Fibroblast of pulmonary artery (primary cell): ENCODE measurements at places on chromosomes 2 and 18.
A peak's percentile ranks its signal among the peaks of the same experiment; 100 is the strongest.

GRCh38 chr2:137507237-137507636, 457.0 kb upstream of the HNMT start:
- no peak for DNase-seq

- peak; percentile 37 for DNase-seq
Observed at GRCh38 chr2:26251893-26252292, 7.2 kb downstream of the HADHB start.

DNA sequence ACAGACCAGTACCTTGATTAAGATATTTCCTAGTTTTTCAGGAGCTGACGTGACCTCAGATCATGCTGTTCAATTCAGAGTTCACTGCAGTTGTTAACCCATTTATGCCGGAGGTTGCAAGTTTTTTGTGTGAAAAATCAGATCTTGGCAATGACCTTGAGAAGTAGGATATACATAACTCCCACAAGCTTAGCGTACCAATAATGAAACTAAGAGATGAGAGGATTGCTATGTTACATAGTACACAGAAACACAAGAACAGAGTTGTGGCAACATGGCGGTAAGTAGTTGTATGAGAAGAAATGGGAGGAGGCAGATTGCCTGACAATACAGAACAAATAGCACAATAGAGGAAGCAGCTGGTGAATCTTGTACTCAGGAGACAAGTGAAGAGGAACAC, 39.1 kb downstream of the PPIG start:
- no peak for DNase-seq

GRCh38 chr2:106781196-106781595, 104.8 kb downstream of the ST6GAL2 start:
- DNase-seq = no peak

- DNase-seq = no peak
Observed at GRCh38 chr2:96517079-96517478, 11.9 kb upstream of the NEURL3 start.

DNA sequence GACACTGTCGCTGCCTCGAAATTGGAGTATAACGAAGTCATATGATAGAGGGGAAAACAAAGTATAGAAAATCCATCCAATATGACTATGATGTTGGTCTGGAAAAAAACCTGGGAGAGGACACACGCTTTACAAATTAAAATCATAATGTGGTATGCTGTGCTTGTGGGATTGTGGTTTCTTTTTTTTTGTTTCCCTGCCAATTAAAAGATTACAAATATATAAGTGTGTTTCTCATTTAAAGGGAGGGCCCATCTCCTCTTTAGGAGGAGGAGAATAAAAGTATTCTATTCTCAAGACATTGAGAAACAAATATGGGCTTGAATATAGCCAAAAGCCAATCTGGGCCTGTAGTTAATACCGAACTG, 86.6 kb downstream of the EPHA4 start:
- no peak for DNase-seq

DNA sequence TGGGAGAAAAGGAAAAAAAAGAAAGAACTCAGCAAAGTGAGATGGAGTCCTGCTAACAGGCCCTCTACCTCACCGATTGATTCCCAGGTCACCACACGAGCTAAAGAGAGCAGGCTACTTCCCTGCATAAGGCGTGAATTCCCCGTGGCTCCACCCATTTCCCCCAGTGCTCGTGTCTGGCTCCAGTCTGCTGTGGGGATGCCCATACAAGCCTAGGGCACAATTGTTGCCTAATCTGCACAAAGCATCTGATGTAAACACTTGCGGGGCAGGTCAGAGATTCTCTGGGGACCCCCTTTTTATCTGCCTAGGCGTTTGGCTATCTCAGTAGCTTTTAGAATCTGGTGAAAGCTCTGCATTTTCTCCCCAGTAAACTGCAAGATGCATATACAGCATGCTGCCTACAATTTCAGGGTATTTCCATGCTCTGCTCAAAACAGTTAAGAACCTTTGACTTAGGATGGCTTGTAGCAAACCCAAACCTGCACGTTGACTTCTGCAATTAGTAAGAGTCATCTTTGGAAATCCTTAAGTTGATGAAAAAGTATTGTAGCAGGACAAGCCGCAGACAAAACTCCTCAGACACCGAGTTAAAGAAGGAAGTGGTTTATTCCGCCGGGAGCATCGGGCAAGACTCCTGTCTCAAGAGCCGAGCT, 34.8 kb downstream of the MYO3B start:
- no peak for DNase-seq

GRCh38 chr2:22812065-22812680, 572.8 kb upstream of the KLHL29 start:
- DNase-seq = no peak

DNA sequence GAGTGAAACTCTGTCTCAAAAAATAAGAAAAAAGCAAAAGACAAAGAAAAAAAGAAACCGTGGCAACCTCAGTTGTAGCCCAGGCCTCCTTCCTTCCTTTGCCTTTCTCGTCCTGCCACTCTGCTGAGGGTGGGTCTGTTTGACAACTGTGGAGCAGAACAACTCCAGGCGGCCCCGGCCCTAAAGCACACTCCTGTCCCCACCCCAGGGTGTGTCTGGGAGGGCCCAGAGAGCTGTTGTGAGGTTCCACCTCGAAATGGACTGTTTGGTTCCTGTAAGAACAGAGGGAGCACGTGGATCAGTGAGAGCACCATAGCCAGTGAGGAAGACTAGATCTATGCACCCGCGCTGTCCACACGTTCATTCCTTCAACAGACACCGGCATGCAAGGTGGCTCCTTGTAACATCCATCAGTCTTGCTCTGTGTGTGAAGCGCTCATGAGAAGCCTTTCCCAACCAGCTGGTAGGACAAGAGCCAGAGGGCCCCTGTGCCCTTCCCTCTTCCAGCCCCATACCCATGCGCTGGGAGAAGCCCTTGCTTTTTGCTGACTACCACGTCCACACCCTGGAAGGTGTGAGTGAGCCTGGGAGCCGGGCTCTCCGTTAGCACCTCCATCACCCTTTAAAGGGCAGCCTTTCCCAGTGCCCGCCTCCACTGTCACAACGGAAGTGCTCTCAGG, 61.6 kb downstream of the SOWAHC start:
- DNase-seq = no peak

- no peak for DNase-seq
Observed at GRCh38 chr2:24926220-24926601, 6.2 kb upstream of the ADCY3 start.

DNA sequence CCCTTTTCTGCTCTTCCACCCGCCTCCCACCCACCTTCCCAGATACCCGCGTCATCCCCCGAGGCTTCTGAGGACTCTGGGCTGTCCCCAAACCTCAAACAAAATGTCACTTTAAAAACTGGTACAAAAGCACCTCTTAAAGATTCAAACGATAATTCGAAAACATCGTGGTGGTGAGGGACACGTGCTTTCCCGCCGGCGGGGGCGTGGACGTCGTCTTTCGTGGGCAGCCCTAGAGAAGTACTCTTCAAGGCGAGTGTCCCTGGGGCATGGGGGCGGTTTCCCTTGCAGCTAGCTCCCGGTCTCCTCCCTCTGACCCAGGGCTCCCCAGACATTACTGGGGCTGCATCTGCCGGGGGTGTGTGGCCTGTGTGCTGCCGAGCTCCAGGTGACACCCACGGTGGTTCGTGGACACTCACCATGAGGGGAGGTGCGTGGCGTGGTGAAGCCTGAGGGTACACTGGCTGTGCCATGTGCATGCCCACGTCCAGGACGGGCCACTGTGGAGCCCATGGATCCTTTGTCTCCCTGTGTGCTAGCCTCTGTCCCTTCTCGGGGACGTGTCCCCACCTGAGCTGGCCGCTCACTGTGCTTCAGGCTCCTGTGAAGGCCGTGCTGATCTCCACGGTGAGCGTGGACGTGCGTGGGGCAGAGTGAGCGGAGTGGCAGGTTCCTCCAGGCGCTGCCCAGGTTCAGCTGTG, 117.8 kb downstream of the NFATC1 start:
- DNase-seq = no peak

GRCh38 chr2:3179208-3179607, 198.4 kb downstream of the EIPR1 start:
- no peak for DNase-seq

- DNase-seq = no peak
Observed at GRCh38 chr18:2917259-2918047, 70.6 kb downstream of the EMILIN2 start.

GRCh38 chr2:38407111-38407682, 30.1 kb upstream of the ATL2 start:
- DNase-seq = peak; percentile 50

- DNase-seq = no peak
Observed at GRCh38 chr18:58638441-58638840, 9.6 kb upstream of the ALPK2 start.

DNA sequence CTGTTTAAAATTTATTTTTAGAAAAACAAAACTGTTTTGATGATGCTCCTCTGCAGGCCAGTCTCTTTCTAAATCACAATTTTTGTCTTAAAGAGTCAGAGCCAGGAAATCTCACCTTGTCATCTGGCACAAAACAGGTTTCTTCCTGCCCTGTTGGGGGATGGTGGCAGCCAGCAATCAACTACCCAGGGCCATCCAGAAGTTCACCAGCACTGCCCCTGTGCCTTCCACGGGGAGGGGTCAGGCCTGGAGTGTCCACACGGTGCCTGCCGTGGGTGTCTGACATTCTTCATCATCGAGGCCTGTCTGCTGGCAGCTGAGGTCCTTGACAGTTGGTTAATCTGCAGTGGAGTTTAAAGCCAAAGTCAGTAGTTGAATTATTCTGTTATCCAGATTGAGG, 40.0 kb upstream of the BMP10 start:
- DNase-seq = no peak

GRCh38 chr2:39281391-39281790, 37.6 kb upstream of the CDKL4 start:
- no peak for DNase-seq

GRCh38 chr2:174963437-174964400, 41.5 kb downstream of the CHN1 start:
- no peak for DNase-seq

DNA sequence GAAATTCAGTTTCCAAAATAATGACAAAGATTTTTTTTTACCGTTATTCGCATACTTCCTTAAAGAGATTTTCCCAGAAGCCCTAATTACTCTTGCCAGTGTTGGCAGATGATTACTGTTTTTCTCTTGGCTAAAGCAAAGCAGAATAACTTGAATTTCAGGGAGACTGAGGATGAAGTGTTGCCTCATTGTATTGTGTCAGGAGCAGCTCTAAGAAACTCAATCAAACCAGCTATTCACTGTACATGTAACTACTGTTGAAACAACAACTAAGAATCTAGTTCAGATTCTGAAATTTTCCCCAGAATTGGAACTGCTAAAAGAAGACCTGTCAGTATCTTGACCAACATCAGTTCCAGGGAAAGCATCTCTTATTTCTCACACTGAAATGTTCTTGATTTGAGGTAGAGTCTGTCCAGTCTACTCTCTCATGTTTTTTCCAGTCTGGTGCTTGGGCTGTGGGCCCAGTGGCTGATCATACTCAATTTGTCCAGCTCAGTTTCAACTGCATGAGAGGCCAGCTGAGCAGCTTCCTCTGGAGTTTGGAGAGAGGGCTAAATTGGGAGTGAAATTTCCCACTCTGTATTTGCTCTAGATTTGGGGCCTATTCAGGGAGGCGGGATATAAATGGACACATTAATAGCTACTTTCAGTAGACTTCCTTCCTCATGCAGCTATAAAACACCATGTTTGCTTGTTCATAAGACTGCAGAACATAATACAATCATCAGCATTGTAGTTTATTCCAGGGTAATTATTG, 78.5 kb downstream of the PPP1R1C start:
- no peak for DNase-seq

- DNase-seq = peak; percentile 20
Observed at GRCh38 chr2:16665748-16666448, at the start of gene CYRIA. TSS of gene CYRIA (minus strand) at chr2:16665834. CDS start at chr2:16588119, 77,715 bp downstream.

DNA sequence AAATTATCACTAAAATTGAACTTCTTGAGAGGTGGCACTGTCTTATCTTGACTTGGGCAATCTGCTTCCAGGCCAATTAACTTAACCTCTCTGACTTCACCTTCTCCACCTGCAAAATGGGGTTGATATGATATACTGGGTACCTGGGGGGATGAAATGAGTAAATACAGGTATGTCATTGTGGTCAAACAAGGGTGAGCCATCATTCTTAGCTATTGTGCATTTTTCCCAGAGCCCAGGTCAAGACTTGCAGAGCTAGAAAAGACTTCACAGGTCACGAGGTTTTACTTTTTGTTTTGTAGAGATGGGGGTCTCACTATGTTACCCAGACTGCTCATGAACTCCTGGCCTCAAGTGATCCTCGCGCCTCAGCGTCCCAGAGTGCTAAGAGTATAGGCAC, 145.0 kb downstream of the PRKCE start:
- DNase-seq = no peak

GRCh38 chr18:63440219-63440618, 17.9 kb upstream of the VPS4B start:
- peak; percentile 8 for DNase-seq

DNA sequence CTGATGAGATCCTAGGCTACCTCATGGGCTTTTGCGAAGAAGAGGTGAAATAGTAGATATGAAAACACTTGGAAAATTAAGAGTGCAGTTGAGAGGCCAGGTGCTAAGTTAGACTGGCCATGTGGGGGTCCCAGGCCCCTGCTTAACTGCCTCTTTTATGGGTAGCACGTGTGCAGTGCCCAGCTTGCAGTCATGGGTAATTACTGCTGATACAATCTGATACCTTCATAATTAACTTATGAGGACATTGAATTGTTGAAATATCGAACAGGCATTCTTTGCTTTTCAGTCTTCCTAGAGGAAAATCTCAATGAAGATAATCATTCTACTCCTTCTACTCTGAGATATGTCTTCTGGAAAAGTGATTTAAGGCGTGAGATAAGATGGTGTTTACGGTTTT, 11.6 kb downstream of the TRAF3IP1 start:
- DNase-seq = no peak
